ENCODE measurements at places on chromosomes 7 and 10.
A peak's percentile ranks its signal among the peaks of the same experiment; 100 is the strongest.

GRCh38 chr7:8365499-8366110, 67.8 kb upstream of the NXPH1 start:
- DNase-seq = peak; percentile 42

GRCh38 chr10:124573726-124574455, 112.3 kb downstream of the LHPP start:
- no peak for DNase-seq

DNA sequence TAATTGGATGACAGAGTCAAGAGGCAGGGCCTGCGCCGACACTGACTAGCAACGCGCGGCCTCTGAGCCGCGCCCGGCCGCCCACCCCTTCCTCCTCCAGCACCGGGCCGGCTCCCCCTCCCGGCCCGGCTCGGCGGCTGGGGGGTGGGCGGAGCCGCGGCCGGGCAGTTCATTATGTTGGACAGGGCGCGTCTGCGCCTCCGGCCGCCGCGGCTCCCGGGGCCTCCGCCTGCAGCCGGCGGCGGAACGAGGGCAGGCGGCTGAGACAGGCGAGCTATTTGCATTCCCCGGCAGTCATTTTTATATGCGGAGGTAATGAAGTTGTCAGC, 106.7 kb downstream of the SNX10 start:
- no peak for DNase-seq

GRCh38 chr7:39832519-39833085, 117.5 kb upstream of the CDK13 start:
- no peak for DNase-seq

- no peak for DNase-seq
Observed at GRCh38 chr7:72055426-72055825, 356.7 kb downstream of the CALN1 start.

DNA sequence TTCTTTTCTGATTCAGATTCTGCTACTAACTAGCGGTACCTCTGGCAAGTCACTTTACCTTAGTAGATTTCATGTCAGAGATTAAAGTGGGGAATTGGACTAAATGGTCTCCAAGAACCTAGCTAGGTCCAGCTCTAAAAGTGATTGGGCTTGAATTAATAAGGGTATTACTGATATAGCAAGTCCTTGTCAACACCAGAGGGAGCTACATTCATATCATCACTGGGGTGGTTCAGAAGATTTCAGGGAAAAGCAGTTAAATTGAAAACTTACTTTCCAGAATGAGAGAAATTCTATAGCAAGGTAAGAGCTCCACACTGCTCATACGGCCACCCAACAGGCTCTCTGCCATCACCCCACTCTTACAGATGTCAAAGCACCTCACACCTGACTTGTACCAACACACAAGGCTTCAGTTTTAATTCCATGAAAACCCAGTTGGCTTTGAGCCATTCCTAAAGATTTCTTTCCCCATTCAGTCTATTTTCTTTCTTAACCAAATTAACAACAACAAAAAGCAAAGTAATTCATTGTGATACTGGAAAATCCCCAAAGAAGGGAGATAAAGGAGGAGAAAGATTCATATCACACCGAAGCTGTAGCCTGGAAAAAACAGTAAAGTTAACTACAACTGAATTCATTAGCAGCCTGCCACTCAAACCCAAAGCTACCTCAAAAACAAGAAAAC, 38.0 kb upstream of the SPOCK2 start:
- peak; percentile 16 for DNase-seq

GRCh38 chr10:35961501-35961900, 319.4 kb upstream of the FZD8 start:
- no peak for DNase-seq

DNA sequence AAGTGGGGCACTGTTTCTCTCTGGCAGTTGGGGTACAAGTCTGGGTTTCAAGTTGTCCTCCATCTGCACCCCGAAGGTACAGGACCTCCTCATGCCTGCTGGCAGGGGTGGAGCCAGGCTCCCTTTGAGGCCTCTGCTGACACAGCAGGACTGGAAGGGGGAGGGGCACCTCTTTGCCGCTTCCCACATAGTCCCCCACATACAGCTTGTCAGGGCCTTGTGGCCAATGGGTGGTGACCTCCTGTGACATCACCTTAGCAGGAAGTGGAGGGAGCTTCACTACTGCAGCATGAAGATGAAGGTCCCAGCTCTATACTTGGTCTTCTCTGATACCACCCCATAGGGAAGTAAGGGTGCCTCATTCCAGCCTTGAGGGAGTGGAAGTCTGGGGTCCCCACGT, 167.8 kb downstream of the RAMP3 start:
- DNase-seq = no peak

DNA sequence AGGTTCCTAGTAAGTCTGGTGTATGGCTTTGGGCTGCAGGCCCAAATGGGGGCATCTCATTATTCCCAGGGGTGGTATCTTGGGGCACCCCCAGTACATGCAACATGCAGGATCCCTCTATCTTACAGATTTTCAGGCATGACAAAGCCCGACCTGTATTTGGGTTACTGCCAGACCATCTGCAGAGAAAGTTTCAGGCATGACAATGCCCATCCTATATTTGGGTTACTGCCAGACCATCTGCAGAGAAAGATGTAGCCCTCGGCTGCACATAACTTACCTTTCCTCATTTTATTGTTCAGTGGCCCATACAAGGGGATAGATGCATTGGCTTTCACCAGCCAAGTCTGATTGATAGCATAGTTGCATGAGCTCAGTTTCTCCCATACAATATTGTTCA, 112.2 kb upstream of the RAB18 start:
- DNase-seq = no peak

DNA sequence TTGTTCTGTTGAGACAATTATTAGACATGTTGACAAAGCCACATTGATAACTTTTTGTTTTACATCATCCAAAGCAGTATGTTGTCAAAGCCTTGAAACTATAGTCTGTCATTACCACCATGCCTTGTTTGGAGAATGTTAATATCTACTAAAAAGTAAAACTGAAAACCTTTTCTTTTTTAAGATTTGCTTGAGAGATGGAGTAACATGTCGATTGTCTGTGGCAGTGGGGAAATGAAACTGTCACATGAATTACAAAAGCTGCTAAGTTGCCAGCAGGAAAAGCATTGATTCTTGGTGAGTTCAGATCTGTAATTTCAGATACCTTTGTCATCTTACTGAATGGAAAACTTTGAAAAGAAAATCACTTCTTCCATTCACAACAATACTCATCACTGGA, 69.1 kb downstream of the TFPI2 start:
- DNase-seq = no peak

DNA sequence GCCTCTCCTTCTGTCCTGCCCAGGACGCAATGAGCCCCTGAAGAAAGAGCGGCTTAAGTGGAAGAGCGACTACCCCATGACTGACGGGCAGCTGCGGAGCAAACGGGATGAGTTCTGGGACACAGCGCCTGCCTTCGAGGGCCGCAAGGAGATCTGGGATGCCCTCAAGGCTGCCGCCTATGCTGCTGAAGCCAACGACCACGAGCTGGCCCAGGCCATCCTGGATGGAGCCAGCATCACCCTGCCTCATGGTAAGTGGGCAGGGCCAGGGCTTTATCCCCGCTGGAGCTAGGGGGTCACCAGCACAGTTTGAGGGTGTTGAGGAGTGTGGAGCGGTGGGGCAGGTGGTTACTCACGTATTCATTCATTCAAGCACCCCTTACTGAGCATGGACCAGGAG, 4.7 kb upstream of the ANKRD2 start:
- DNase-seq = no peak

GRCh38 chr10:50438049-50438936, 185.5 kb downstream of the SGMS1 start:
- no peak for DNase-seq

DNA sequence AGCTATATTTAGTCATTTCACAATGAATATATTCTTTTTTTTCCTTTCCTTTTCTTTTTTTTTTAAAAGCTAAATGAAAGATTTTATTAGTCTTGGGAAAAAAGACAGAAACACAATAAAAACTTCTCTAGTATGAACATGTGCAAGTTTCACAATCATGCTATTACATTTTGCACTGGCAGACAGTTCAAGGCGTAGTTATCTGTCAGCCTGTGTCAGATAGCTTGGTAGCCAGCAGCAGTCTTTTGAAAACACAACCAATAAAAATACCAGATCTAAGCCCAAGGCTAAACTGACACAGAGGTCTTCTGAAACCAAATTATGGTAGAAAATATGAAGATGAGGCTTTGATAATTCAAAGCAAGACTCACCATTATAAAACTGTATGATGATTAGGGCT, 205.8 kb upstream of the TEX47 start:
- no peak for DNase-seq

DNA sequence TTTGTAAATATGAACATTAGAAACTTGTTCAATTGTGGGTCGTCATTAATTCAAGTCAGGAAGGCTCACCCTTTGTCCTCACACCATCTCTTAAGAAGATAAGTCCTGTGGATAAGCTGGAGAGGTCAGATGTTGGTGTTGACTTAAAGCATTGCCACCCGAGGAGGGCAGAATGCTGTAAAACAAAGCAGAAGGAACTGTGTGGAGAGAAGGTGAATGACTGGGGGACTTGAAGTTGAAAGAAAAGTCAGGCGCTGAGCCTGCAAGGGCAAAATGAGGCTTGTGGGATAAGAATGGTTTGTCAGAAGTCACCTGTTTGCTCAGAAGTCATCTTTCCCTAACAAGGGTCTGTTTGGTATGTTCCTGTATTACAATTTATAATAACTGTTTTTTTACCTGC, 9.1 kb downstream of the RPA3 start:
- no peak for DNase-seq

GRCh38 chr10:100507357-100507732, 12.3 kb downstream of the SEC31B start:
- no peak for DNase-seq

DNA sequence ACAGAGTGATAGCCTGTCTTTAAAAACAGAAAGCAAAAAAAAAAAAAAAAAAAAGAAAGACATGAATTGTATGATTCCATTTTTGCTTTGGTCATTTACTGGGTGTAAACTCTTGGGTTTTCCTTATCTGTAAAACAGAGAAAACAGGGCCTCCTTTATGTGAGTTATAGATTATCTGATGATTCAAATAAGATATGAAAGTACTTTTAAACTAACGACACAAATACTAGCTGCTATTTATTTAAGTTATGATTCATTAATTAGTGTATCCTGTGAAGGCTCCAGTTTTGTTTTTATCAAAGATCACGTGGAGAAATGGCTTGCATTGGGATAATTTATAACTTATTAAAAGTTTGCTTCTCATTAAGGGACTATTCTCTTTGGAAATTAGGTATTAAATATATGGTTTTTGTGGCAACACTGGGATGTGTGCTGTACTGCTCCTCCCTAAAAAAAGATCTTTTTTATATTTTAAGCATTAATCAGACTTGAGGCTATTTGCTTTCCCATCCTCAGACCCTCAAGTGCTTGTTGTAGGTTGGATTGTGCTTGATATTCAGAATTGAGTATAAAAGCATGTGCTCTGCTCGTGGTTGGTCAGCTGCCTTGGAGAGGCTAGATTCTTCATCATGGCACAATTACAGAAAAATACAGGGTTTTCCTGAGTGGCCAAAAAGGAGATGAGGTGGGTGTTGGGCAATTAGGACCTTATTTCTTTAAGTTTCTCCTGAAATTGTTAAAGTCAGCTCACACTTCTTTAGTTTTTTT, 39.9 kb downstream of the NRG3 start:
- no peak for DNase-seq

DNA sequence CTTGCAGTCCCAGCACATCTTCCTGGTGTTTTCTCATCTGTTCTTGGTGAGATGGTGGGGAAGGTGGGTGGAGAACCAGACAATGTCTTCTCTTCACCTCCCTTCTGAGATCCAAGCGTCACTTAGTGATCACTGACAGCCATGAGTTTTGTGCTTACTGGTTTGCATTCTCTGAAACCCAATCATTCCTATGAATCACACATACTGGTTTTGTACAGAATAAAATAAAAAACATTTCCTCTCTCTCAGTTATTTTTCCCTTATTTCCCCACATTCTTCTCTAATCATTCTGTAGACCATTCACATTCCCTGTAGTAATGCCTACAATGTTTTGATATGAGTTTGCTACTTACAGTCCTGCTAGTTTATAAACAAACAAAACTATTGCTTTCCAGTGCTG, 143.8 kb upstream of the SLC13A1 start:
- no peak for DNase-seq
